ENCODE measurements at places on chromosomes 11 and 22. TPM values are rescaled to one million over a fixed set of nuclear protein-coding genes. Genes with fewer than 3 reads are reported as not detected.

The RPL27A gene
- 926 TPM for total RNA-seq

DNA sequence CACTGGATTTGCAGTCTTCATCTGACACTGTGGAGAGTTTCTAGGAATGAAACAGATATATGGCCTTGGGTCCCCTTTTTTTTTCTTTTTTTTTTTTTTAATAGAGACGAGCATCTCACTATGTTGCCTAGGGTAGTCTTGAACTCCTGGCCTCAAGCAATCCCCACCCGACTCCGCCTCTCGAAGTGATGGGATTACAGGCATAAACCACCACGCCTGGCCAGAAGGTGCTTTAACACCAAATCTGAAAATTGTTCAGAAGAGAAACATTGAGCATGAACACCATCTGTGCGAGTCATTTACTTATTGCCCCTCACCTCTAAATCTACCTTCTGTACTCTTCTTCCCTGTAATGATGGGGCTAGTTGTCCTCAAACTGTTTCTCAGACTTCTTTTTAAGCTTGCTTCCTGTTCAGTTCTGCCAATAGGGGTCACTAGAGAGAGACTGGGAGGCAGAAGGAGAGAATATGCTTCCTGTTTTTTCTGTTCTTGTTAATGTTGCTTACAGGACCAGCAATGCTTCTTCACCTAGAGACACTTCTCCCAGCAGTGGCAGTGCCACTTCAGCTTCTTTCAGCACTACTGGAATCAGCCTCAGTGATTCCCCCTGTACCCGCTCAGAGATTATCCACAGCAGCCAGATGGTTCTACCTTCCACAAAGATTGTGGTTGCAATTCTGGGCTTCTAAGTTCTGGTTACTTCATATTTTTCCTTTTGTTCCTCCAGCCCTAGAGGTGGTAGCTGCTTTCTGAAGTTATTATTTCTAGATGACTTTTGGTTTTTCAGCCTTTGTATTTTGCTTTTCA is 20.8 kb upstream of the ZBED5 start:
- ATAC-seq = peak; percentile 51

The C1QTNF4 gene
- 5.1 TPM for total RNA-seq

The KBTBD3 gene
- total RNA-seq = 6.6 TPM

The CARD18 gene
- not detected for total RNA-seq

Data from gastroesophageal sphincter (tissue), 4 donors.